GM23338 (cell line): ENCODE measurements at places on chromosomes 4 and X.

DNA sequence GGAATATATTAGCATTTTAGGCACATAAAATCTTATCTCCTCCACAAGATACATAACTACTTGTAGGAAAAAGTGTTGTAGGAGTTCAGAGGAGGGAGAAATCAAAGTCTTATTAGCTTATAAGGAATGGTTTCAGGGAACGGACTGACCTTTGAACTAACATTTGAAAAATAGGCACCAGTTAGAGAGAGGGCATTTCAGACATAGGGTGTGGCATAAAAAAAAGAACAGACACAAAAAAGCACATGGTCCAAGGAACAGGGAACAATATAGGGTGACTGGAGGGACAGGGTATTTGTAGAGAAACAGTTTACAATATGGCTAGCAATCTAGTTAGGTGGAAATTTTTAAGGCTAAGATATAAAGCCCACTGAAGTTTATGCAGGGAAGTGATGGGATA lies 6.4 kb downstream of the ABCB7 start:
- DNase-seq = no peak
- no peaks in the 10 kb centered on the region for H3K4me1 ChIP-seq
- no peaks in the 10 kb centered on the region for H3K27me3 ChIP-seq
- H3K36me3 ChIP-seq = no peaks in the 10 kb centered on the region
- H3K27ac ChIP-seq = no peak overlapping the region
- H3K4me3 ChIP-seq = no peak overlapping the region

GRCh38 chrX:113892401-113892800 lies 691.5 kb upstream of the HTR2C start:
- H3K4me3 ChIP-seq = no peak overlapping the region
- no peaks in the 10 kb centered on the region for H3K36me3 ChIP-seq
- H3K27me3 ChIP-seq = no peaks in the 10 kb centered on the region
- no peak for DNase-seq

GRCh38 chr4:187814737-187815465 lies 180.7 kb upstream of the ZFP42 start:
- no peak for DNase-seq
- H3K27me3 ChIP-seq = no peaks in the 10 kb centered on the region
- H3K4me3 ChIP-seq = no peak overlapping the region
- H3K27ac ChIP-seq = no peak overlapping the region
- H3K4me1 ChIP-seq = no peaks in the 10 kb centered on the region

DNA sequence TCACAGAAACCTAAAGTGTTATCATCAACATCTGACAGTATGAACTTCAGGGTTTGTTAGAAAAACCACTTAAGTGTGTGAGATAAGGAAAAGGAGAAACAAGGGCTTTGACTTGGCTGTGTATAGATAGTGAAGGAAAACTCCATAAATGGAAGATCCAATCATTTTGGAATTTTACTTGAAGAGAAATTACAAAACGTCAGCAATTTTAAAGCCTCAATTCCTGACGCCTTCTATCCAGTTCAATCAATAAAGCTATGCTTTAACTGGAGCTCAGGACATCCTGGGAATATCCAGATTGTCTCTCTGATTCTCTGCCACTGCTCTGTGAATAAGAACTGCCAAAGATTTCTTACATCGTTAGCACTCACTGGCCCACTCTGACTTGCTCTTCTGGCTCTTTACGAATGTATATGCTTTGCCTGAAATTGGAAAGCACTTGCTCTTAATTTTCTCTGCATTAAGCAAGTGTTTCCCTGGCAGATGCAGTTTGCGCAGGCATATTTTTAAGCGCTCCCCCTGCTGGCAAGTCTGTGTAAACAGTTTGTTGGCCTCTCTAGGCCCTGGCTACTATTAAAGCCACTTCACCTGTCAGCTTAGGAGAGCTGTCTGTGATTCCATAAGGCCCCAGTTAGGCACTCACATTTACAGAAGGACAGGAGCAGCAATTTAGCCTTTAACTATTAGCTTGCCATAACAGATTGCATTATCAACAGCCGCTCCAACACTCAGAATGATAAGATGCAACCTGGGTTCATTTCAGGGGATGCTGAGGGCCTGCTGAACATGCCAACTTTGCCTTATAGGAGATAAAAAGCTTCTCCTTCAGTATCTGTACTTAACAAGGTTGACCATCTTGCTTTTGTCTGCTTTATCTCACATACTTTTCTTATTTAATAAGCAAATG lies 251.4 kb upstream of the DDX53 start:
- H3K4me1 ChIP-seq = no peaks in the 10 kb centered on the region
- no peaks in the 10 kb centered on the region for H3K27me3 ChIP-seq
- H3K36me3 ChIP-seq = no peaks in the 10 kb centered on the region
- no peak overlapping the region for H3K27ac ChIP-seq
- peak; percentile 54 for DNase-seq
- no peak overlapping the region for H3K4me3 ChIP-seq

- no peak for DNase-seq
- no peaks in the 10 kb centered on the region for H3K4me1 ChIP-seq
- H3K27me3 ChIP-seq = no peaks in the 10 kb centered on the region
- no peaks in the 10 kb centered on the region for H3K36me3 ChIP-seq
- H3K27ac ChIP-seq = no peak overlapping the region
- no peak overlapping the region for H3K4me3 ChIP-seq
These were observed 26.5 kb downstream of the EGF start for GRCh38 chr4:109939190-109939589.

GRCh38 chrX:22665818-22666217 lies 333.9 kb upstream of the DDX53 start:
- H3K36me3 ChIP-seq = no peaks in the 10 kb centered on the region
- no peak overlapping the region for H3K27ac ChIP-seq
- H3K4me1 ChIP-seq = no peaks in the 10 kb centered on the region; the same call in 1 of the 2 replicates
- DNase-seq = no peak
- no peak overlapping the region for H3K4me3 ChIP-seq
